ENCODE measurements at places on chromosomes 7 and 10.

- no peak for DNase-seq
Measured at GRCh38 chr7:121228779-121229178, 100.0 kb upstream of the WNT16 start.

DNA sequence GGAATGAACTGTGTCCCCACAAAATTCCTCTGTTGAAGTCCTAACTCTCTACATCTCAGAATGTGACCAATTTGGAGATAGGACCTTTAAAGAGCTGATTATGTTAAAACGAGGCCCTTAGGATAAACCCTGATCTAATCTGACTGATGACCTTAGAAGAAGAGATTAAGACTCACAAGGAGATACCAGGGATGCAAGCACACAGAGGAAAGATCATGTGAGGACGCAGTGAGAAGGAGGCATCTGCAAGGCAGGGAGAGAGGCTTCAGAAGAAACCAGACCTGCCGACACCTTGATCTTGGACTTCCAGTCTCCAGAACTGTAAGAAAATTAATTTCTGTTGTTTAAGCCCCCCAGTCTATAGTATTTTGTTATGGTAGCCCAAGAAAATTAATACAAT, 94.9 kb upstream of the ZNF800 start:
- DNase-seq, result no peak

DNA sequence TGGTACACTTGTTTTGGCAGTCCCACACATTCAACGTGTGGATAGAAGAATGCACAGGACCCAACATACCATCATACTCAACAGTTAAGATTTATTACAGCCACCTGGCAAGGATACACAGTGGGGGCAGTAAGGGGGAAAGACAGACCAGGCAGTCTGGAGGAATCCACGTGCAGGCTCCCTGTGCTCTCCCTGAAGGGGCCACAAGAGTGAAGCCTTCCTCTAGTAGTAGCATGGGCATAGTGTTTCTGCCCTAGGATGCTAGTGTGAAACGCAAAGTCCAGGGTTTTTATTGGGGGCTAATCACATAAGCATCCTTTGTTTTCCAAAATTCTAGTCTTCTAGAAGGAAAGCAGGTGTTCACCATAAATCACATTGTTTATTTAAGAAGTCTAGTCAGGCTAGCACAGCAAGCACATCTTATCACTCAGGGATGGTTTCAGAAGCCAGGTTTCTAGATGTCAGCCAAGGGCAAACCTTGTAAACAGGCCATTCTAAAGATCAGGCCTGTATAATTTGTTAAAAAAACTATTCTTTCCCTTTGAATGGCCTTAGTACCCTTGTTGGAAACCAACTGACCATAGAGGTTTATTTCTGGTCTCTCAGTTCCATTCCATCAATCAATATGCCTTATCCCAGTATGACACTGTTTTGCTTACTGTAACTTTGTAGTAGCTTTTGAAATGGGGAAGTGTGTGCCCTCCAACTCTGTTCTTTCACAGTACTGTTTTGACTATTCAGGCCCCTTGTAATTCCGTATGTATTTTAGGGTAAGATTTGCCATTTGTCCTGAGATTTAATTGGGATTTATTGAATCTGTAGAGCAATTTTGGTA, 12.4 kb upstream of the TFAM start:
- no peak for DNase-seq

DNA sequence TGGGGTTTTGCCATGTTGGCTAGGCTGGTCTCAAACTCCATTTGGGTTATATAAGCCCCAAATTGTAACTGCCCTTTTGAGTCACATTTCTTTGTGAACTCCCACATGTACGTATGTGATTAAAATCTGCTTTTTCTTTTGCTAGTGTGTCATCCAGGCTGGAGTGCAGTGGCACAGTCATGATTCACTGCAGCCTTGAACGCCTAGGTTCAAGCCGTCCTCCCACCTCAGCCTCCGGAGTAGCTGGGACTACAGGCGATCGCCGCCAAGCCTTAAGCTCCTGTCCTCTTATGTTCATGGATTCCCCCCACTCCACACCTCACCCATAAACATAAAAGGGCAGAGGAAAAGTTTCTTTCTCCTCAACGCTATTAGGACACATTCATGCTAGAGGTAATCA, 4.4 kb upstream of the SMC3 start:
- DNase-seq, result no peak

DNA sequence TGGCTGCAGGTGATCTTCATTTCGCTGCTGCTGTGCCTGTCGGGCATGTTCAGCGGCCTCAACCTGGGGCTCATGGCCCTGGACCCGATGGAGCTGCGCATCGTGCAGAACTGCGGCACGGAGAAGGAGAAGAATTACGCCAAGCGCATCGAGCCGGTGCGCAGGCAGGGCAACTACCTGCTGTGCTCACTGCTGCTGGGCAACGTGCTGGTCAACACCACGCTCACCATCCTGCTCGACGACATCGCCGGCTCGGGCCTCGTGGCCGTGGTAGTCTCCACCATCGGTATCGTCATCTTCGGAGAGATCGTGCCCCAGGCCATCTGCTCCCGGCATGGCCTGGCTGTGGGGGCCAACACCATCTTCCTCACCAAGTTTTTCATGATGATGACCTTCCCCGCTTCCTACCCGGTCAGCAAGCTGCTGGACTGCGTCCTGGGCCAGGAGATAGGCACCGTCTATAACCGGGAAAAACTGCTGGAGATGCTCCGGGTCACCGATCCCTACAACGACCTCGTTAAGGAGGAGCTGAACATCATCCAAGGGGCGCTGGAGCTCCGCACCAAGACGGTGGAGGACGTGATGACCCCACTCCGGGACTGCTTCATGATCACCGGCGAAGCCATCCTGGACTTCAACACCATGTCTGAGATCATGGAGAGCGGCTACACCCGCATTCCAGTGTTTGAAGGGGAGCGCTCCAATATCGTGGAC, 1.3 kb downstream of the CNNM2 start:
- DNase-seq, result no peak

DNA sequence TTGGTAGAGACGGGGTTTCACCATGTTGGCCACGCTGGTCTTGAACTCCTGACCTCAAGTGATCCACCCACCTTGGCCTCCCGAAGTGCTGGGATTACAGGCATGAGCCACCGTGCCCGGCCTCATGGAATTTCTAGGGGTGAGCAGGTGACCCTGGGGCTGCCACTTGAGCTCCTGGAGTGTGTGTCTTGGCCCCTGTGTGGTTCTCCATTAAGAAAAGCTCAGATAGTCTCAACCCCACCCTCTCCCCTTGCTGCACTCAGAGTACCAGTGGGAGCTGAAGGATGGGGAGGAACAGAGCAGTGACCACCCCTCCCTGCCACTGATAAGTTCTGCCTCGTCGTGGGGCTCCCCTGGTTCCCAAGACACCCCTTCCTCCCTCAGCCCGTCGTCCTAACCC, 45.3 kb downstream of the RCC1L start:
- no peak for DNase-seq

DNA sequence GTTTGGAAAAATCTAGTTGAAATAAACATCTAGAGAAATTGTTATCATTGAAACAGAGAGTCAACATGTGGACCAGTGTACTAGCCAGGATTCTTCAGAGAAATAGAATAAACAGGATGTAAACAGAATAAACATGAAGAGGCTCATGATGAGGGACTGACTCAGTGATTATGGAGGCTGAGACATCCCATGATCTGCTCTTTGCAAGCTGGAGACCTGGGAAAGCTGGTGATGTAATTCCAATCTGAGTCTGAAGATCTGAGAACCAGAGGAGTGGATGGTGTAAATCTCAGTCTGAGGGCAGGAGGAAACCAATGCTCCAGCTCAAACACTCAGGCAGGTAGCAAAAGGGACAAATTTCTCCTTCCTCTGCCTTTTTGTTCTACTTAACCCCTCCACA, 62.9 kb upstream of the FAM180A start:
- no peak for DNase-seq

DNA sequence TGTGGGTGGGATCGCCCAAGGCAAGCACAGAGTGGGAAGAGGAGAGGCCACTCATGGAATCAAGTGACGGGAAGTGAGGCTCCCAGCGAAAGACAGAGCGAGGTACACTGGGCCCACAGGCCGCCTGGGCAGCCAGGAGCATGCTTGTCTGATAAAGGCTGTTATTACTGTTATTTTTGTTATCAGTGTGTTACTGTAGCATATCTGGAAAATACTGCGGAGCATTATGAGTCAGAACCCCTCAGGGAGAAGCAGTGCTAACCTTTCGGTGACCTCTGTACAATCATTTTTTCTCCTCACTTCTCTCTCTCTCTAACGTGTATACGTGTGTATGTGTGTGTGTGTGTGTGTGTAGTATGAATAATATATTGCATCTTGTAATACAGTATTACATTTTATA, 3.8 kb upstream of the TCERG1L start:
- no peak for DNase-seq

- DNase-seq, result no peak
Measured at GRCh38 chr10:110492069-110492822, 5.5 kb upstream of the DUSP5 start.

- no peak for DNase-seq
Measured at GRCh38 chr7:157397036-157397720, 60.4 kb downstream of the DNAJB6 start.

- no peak for DNase-seq
Measured at GRCh38 chr10:58755677-58756076, 243.0 kb downstream of the BICC1 start.

DNA sequence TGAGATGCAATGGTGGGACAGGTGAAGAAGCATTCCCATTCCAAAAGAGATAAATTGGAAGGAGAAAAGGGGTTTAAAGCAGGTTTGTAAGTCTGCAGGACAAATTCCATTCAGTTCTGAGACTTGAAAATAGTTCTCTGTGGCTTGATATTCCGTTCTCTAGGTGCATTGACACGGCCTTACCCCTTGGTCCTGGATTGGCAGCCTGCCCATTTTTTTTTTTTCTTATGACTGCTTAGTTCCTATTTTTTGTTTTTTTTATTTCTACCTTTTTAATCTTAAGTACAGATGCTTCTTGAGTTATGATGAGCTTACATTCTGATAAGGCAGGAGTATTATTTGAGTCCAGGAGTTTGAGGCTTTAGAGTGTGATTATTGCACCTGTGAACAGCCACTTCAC, 70.6 kb downstream of the MLLT10 start:
- DNase-seq, result no peak

DNA sequence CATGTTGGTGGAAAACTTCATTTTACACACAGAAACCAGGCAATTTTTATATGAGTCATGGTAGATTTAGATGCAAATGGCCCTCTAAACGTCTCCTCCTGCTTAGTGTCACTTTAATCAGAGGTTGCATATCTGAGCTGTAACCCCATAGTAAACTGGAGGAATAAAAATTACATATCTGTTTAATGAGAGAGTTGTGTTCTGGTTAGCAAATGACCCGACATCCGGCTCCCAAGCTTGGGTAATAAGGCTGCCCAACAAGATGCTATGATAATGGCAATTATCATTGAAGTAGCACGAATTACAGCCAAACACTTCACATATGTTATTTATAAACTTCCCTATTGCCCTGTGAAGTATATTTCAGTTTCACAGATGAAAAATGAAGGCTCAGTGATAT, 10.6 kb upstream of the ADAM12 start:
- no peak for DNase-seq

DNA sequence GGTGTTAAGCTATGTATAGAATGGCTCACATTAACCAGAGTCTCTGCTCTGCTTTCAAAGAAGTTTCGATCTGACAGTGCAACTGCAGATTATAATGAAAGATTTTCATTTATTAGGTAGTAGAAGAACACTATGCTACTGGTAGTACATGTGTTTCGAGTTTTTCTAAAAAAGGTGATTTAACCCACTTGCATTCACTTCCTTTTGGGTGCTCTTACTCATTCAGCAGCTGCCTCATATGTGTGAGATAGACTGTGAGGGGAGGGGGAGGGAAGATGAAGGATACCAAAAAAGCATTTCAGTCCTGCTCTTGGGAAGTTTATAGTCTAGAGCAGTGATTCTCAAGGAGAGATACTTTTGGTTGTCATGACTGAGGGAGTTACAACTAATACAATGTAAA, 20.4 kb downstream of the PLEKHA8 start:
- DNase-seq, result no peak

DNA sequence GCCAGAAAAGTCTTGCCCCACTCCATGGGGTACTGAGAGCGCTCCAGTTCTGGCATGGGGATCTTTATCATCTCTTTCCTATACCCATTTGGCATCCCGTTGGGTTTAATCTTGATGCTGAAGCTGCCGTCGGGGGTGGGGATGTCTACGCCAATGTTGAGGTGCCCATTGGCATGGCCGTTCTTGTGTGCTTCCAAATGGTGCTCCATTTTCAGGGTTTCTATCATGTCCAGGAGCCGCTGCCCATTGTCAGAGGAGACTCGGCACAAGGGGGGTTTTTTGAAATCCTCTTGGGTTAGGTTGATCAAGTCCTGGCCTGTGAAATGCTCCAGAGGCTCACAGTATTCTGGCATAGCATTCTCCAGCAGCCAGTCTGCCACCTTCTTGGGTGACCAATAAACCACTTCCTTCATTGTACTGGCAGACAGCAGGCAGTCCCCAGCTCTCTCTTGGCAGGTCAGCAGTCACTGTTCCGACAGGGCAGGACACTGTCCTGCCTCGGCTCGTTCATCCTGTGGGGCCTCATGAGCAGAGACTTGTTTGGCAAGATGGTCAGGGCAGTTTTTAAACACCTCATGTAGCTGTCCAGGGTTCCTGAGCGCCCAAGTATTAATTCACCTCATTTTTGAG, 92.5 kb upstream of the ASAH2 start:
- DNase-seq, result no peak

DNA sequence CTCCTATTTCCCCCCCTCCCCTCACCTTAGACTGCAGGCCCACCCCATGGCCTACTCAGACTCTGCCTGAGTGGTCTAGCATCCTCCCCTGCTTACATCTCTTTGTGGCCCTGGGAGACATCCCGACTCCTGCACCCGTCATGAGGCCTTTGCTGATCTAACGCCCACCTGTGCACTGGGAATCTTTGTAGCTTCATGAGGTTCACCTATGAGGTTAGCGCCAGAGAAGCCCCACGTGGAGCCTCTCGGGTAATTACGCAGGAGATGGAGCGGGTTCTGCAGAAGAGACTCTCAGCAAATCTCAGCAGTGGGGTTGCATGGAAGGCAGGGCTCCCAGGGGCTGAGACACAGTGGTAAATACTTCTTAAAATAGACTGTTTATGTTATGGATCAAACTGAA, 43.5 kb upstream of the HSPA12A start:
- no peak for DNase-seq

GRCh38 chr10:79127151-79127961, 58.6 kb downstream of the ZMIZ1 start:
- no peak for DNase-seq

DNA sequence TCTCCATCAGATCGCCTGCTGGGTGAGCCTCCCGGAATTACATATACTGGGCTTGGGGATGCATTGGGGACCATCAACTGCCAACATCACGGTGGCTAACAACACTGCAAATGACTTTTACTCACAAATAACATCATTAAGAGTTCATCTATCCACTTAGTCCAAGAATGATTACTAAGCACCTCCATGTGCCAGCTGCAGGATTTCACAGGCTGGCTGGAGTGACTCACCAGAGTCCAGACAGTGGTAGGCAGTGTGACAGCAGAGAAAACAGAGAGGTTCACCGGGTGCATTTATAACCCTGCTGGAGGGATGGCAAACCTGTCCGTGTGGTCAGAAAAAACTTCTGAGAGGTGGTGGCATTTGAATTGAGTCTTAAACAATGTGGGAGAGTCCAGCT, 3.2 kb upstream of the IGFBP3 start:
- no peak for DNase-seq

GRCh38 chr10:21515361-21516241, 9.9 kb downstream of the SKIDA1 start:
- DNase-seq, result no peak

All from activated T-cell treated with anti-CD3 and anti-CD28 coated beads, Interleukin-2, amount 50 U/mL, for 48 hours (primary cell).